ENCODE measurements at places on chromosomes 5 and 9. TPM values are rescaled to one million over a fixed set of nuclear protein-coding genes. Genes with fewer than 3 reads are reported as not detected.

Gene SPATA31E1
- total RNA-seq, result not detected

Gene HTR1A
- total RNA-seq, result not detected

Gene IFNA13
- not detected for total RNA-seq

Gene CHSY3
- total RNA-seq, result 1.1 TPM

Gene SLC45A2
- not detected for total RNA-seq

Gene CARTPT
- not detected for total RNA-seq

Gene RASGEF1C
- total RNA-seq, result not detected

Gene HAVCR2
- 10.8 TPM for total RNA-seq

Gene ACOT12
- not detected for total RNA-seq

Gene FSTL4
- not detected for total RNA-seq

Gene AHRR
- 0.35 TPM for total RNA-seq

Gene LAMC3
- 0.69 TPM for total RNA-seq

Gene SLC6A3
- not detected for total RNA-seq

Gene FLT4
- 6.9 TPM for total RNA-seq

Gene PDE6A
- total RNA-seq, result 0.29 TPM

Gene CBY3
- total RNA-seq, result not detected

Gene RAI14
- 11.2 TPM for total RNA-seq

Gene PCDHGA5
- total RNA-seq, result 2.9 TPM

Gene CCL27
- total RNA-seq, result not detected

Gene GLDC
- not detected for total RNA-seq

Gene PTPDC1
- 6.6 TPM for total RNA-seq

Gene DMRT3
- total RNA-seq, result not detected

Gene MAMDC4
- 2.9 TPM for total RNA-seq

Gene CER1
- total RNA-seq, result not detected

Gene C5orf52
- not detected for total RNA-seq

Gene THOC3
- total RNA-seq, result 12.7 TPM

Gene HMHB1
- not detected for total RNA-seq

Gene STK32A
- 0.85 TPM for total RNA-seq

Gene DOCK8
- total RNA-seq, result 2.3 TPM

Gene OR1J2
- total RNA-seq, result not detected

Gene AGXT2
- total RNA-seq, result not detected

Gene GDF9
- 0.25 TPM for total RNA-seq

Gene INSL6
- total RNA-seq, result not detected

Gene CANX
- total RNA-seq, result 500 TPM

Gene CNOT8
- 26.9 TPM for total RNA-seq

Gene ANKRD31
- total RNA-seq, result 0.14 TPM

Gene HABP4
- total RNA-seq, result 20.9 TPM

Gene IL5
- not detected for total RNA-seq

Measured in heart left ventricle (tissue), 16 donors.